ENCODE measurements at places on chromosomes 11 and 22. TPM values are rescaled to one million over a fixed set of nuclear protein-coding genes. Genes with fewer than 3 reads are reported as not detected.

GRCh38 chr11:100619484-100619883 is 67.6 kb upstream of the ARHGAP42 start:
- no peak for DNase-seq
- no peak overlapping the region for H3K27ac ChIP-seq
- no peaks in the 10 kb centered on the region for H3K27me3 ChIP-seq

- no peak overlapping the region for H3K27ac ChIP-seq
- H3K4me3 ChIP-seq = no peak overlapping the region
- peaks cover 43% of the 10 kb centered on the region for H3K4me1 ChIP-seq
These were observed 20.1 kb upstream of the SORL1 start for GRCh38 chr11:121431820-121432526.

Gene TCN2
- 0.40 TPM for polyA plus RNA-seq

DNA sequence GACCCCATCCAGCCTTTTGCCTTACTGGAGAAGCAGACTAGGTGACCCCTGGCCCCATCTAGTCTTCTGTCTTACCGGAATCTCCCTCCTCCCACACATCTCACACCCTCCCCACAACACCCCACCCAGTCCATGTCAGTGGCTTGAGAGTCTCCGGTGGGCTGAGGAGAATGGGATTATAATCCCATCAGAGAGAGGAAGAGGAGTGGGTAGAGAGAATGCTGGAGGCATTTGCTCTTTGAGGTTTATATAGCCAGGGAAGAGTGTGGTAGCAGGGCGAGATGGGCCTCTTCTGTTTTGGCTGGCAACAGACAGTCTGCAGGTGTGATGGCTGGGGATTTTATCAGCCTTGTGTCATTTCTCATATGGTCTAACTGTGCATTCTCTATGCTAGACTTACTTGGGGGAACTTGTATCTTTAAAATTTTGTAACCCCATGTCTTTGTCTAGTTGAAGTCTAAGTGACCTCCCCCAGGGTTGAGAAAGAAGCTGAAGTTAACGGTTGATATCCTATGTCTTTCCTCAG is 50.3 kb downstream of the GRAMD1B start:
- no peak overlapping the region for H3K4me3 ChIP-seq
- H3K36me3 ChIP-seq = no peaks in the 10 kb centered on the region
- H3K27me3 ChIP-seq = no peaks in the 10 kb centered on the region

GRCh38 chr22:21022955-21023614 is 8.1 kb downstream of the P2RX6 start:
- no peak overlapping the region for H3K4me3 ChIP-seq
- H3K36me3 ChIP-seq = no peaks in the 10 kb centered on the region
- no peaks in the 10 kb centered on the region for H3K4me1 ChIP-seq
- no peak for DNase-seq

DNA sequence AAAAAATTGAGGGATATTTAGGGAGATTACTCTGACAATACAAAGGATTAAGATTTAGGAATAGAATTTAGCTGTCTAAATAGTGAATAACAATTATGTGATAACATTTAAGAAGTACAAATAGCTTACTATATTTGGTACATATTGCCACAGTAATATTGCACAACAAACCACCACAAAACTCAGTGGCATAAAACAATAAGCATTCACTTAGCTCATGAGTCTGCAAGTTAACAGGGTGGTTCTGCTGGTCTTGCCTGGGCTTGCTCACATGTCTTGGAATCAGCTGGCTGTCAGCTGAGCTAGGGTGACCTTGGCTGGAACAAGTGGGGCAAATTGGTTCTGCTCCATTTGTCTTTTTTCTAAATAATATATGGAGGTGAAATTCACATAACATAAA is 115.1 kb downstream of the DCDC1 start:
- no peak overlapping the region for H3K4me3 ChIP-seq
- no peaks in the 10 kb centered on the region for H3K36me3 ChIP-seq
- H3K27ac ChIP-seq = no peak overlapping the region
- H3K27me3 ChIP-seq = no peaks in the 10 kb centered on the region

Gene OR56A1
- polyA plus RNA-seq = not detected

GRCh38 chr11:77406396-77406795 is 67.5 kb downstream of the PAK1 start:
- DNase-seq = no peak
- H3K36me3 ChIP-seq = peaks cover 2% of the 10 kb centered on the region
- no peaks in the 10 kb centered on the region for H3K27me3 ChIP-seq
- peaks cover 15% of the 10 kb centered on the region for H3K4me1 ChIP-seq

- H3K27ac ChIP-seq = no peak overlapping the region
- peaks cover 16% of the 10 kb centered on the region for H3K4me1 ChIP-seq
- no peaks in the 10 kb centered on the region for H3K36me3 ChIP-seq
- H3K4me3 ChIP-seq = no peak overlapping the region
These were observed 6.6 kb downstream of the APOL4 start for GRCh38 chr22:36194971-36195370.

Gene GPHA2
- 2.8 TPM for polyA plus RNA-seq

- no peak overlapping the region for H3K4me3 ChIP-seq
- H3K4me1 ChIP-seq = no peaks in the 10 kb centered on the region
- H3K27me3 ChIP-seq = peaks cover 5% of the 10 kb centered on the region
- DNase-seq = no peak
- H3K27ac ChIP-seq = no peak overlapping the region
- H3K36me3 ChIP-seq = no peaks in the 10 kb centered on the region
These were observed 52.5 kb upstream of the TTC12 start for GRCh38 chr11:113261709-113262475.

DNA sequence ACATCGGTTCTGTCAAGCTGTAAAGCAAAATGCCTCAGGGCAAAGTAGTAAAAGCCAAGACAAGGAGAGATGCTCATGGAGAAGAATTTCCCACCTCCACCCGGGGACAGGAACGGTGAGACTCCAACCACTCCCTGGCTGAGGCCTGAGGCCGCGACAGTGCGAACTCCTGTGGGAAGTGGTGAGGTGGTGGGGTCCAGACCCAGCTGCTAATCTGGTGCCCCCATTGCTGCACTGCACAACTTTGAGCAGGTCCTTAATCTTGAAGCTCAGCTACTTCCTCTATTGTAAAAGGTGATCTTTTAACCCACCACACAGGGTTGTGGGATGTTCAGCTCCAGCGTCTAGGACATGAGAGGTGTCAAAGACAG is 83.9 kb downstream of the ZC3H12C start:
- DNase-seq = no peak
- H3K4me1 ChIP-seq = peaks cover 4% of the 10 kb centered on the region
- no peak overlapping the region for H3K4me3 ChIP-seq
- no peaks in the 10 kb centered on the region for H3K27me3 ChIP-seq

DNA sequence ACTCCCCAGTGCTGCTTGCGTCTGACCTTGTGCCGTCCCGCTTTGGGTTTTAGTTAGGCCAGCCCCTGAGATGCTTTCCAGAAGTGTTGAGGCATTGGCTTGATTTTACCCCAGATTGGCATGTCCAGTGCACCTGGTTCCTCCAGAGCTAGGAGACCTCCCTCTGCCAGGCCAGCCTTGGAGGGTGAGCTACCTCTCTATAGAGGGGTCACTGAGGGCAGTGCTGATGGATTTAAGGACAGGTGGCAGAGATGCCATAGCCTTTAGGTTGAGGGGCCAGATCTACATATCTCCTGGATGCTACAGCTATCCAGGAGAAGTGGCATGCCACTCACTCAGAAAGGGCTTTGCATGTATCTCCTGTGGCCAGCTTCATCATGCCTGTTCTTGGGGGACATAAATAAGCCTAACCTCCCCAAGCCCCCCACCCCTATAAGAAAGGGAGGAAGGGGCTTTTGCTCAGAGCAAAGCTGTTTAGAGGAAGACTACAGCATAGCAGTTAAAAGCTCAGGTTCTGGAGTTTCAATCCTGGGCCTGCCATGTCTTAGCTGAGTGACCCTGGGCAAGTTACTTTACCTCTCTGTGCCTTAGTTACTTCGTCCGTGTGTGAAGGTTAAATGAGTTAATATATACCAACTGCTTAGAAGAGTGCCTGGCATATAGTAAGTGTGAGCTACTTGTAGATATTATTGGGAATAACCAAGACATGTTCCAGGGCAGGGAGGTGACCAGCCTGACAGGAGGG is 6.4 kb downstream of the UBE2L3 start:
- DNase-seq = no peak
- H3K36me3 ChIP-seq = peaks cover 4% of the 10 kb centered on the region
- no peak overlapping the region for H3K4me3 ChIP-seq
- no peaks in the 10 kb centered on the region for H3K27me3 ChIP-seq
- peaks cover 26% of the 10 kb centered on the region for H3K4me1 ChIP-seq

- H3K4me1 ChIP-seq = peaks cover 89% of the 10 kb centered on the region
- peak overlapping the region; percentile 90 for H3K4me3 ChIP-seq
- DNase-seq = peak; percentile 39
- no peaks in the 10 kb centered on the region for H3K27me3 ChIP-seq
- peak overlapping the region; percentile 97 for H3K27ac ChIP-seq
These were observed 1.1 kb downstream of the NEAT1 start for GRCh38 chr11:65423516-65424204.

DNA sequence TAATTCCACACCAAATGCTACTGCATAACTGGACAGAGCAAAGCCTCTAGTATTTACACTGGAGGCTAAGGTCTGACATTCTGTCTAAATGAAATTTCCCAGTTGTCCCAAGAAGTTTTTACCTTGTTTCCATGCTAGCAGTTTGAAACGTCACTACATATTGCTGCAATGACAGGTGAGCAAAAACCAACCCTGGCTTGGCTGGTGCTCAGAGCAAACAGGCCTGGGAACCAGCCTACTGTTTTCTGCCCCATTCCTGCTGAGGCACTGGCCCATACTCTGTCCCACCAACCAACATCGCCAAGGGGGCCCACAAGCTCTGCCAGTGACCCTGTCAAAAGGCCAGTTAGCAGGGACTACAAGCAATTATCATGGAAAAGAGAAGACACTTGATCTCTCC is 131.1 kb downstream of the MPPED2 start:
- no peak overlapping the region for H3K4me3 ChIP-seq
- H3K27me3 ChIP-seq = no peaks in the 10 kb centered on the region
- H3K27ac ChIP-seq = no peak overlapping the region

DNA sequence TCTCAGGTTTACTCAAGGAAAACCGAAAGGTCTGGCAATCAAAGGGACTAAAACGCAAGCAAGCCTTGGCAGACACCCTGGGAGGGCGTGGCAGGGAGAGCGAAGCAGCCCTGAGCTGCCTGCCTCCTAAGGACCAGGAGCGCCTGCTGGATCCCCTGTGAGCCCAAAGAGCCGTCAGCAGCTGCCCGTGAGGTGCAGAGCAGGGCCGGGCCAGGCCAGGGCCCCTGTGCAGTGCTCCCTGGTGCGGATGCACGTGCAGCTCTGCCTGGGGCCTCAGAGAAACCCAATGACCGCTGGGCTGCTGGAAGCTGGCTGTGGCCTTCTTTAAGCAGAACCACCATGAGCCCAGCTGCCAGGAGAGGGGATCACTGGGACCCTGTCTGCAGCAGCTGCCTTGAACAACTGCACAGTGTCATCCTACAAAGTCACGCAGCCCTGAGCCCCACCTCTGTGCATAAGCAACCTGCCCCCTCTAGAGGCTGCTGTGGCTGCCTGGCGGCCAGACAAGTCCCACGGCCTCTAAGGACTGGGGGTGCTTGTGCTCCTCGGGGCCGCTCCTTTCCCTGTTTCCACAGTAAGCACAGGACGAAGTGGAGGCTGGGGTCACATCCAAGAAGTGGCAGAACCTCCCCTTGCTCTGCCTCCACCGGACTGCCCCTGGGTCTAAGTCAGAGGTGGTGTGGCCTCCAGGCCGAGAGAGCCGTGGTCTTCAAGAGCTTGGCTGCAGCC is 29.1 kb upstream of the COMT start:
- H3K36me3 ChIP-seq = peaks cover 53% of the 10 kb centered on the region
- no peak overlapping the region for H3K4me3 ChIP-seq
- no peak for DNase-seq
- H3K4me1 ChIP-seq = no peaks in the 10 kb centered on the region
- no peak overlapping the region for H3K27ac ChIP-seq

Gene CD3E
- polyA plus RNA-seq = 9.5 TPM

DNA sequence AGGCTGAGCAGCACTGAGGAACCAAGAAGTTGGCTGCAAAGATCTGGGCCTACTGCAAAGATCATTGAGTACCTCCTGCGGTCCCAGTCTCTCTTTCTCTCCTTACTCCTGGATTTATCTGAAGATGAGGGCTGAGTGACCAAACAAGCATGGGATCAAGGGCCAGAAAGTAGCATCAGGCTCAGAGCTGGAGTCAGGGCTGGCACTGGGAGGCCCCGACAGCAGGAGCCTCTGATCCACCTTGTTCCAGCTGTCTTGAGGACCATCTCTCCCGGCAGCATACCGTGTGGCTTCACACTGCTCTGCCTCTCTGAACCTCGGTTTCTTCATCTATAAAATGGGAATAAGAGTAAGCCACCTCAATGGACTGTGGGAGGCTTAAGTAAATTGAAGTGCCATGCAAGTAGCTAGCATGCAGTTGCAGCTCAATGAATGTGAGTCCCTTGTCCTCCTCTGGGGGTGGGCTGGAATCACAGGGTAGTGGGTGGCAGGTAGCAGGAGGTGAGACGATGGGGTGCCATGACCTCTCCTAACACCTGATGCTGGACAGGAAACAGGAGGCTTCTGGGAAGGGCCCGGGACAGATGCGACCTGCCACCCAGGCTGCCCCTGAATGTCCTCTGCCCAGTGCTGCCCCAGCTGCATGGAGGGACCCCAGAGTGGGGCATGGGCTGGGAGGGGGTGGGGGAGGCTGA is 52.5 kb upstream of the PRDM11 start:
- H3K36me3 ChIP-seq = no peaks in the 10 kb centered on the region
- no peak for DNase-seq
- peaks cover 20% of the 10 kb centered on the region for H3K4me1 ChIP-seq
- H3K27me3 ChIP-seq = no peaks in the 10 kb centered on the region

Gene GGTLC3
- not detected for polyA plus RNA-seq

Gene CHCHD10
- 124 TPM for polyA plus RNA-seq

- H3K4me3 ChIP-seq = no peak overlapping the region
- H3K36me3 ChIP-seq = no peaks in the 10 kb centered on the region
- no peak for DNase-seq
- H3K27me3 ChIP-seq = no peaks in the 10 kb centered on the region
These were observed 94.4 kb downstream of the FAM76B start for GRCh38 chr11:95695181-95695580.

- no peak overlapping the region for H3K4me3 ChIP-seq
- no peak overlapping the region for H3K27ac ChIP-seq
- H3K36me3 ChIP-seq = no peaks in the 10 kb centered on the region
- no peak for DNase-seq
- H3K4me1 ChIP-seq = no peaks in the 10 kb centered on the region
- H3K27me3 ChIP-seq = no peaks in the 10 kb centered on the region
These were observed 163.8 kb downstream of the FAT3 start for GRCh38 chr11:92388380-92388779.

Gene OR8H3
- not detected for polyA plus RNA-seq

DNA sequence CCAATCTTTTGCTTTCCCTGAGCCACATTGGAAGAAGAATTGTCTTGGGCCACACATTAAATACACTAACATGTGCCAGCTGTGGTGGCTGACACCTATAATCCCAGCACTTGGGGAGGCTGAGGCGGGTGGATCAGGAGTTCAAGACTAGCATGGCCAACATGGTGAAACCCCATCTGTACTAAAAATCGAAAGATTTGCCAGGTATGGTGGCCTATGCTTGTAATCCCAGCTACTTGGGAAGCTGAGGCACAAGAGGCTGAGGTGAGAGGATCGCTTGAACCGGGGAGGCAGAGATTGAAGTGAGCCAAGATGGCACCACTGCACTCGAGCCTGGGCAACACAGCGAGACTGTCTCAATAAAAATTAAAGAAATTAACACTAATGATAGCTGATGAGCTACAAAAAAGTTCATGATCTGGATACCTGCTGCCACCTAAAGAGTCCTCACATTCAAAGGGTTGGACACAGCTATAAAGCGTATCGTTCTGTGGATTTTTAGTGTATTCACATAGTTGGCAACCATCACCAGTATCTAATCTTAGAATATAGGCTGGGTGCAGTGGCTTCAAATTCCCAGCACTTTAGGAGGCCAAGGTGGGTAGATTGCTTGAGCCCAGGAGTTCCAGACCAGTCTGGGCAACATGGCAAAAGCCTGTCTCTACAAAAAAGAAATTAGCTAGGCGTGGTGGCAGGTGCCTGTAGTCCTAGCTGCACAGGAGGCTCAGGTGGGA is 3.4 kb upstream of the LDHC start:
- no peak overlapping the region for H3K4me3 ChIP-seq
- no peak for DNase-seq
- peaks cover 2% of the 10 kb centered on the region for H3K36me3 ChIP-seq
- no peaks in the 10 kb centered on the region for H3K27me3 ChIP-seq
- H3K4me1 ChIP-seq = no peaks in the 10 kb centered on the region
